Amniotic epithelial cell (primary cell): ENCODE measurements at places on chromosomes 2 and 18.

DNA sequence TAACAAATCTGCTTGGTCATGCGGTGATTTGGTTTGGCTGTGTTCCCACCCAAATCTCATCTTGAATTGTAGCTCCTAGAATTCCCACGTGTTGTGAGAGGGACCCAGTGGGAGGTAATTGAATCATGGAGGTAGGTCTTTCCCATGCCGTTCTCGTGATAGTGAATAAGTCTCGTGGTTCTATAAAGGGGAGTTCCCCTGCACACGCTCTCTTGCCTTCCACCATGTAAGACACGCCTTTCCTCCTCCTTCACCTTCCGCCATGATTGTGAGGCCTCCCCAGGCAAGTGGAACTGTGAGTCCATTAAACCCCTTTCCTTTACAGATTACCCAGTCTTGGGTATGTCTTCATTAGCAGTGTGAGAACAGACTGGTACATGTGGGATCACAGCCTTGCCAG lies 36.7 kb downstream of the TRABD2A start:
- no peak for DNase-seq

GRCh38 chr2:216562696-216563435 lies 64.2 kb downstream of the RPL37A start:
- DNase-seq = no peak

DNA sequence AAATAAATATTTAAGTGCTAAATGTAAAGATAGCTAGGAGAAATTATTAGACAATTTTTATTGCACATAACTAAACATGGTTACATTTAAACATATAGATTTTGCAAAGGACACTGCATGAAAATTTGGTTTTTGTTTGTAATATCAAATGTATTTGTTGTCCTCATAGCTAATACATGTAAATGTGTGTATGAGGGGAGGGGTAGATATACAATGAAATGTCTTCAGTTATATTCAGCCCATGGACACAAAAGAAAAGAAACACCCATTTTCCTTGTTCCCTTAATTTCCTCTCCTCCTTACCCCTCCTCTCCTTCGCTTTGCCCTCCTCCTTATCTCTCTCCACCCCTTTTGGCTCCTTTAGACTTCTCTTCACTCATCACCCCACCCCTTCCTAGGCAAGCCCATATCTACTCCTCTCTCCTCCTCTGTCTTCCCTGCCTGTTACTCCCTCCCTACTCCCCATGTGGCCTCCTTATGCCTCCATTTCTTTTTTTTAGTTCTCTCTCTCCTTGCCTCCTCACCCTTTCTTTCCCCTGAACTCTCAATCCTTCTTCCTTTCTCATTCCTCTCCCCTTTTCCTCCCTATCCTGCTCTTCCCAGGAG lies 1.4 kb downstream of the COL3A1 start:
- DNase-seq = peak; percentile 97

DNA sequence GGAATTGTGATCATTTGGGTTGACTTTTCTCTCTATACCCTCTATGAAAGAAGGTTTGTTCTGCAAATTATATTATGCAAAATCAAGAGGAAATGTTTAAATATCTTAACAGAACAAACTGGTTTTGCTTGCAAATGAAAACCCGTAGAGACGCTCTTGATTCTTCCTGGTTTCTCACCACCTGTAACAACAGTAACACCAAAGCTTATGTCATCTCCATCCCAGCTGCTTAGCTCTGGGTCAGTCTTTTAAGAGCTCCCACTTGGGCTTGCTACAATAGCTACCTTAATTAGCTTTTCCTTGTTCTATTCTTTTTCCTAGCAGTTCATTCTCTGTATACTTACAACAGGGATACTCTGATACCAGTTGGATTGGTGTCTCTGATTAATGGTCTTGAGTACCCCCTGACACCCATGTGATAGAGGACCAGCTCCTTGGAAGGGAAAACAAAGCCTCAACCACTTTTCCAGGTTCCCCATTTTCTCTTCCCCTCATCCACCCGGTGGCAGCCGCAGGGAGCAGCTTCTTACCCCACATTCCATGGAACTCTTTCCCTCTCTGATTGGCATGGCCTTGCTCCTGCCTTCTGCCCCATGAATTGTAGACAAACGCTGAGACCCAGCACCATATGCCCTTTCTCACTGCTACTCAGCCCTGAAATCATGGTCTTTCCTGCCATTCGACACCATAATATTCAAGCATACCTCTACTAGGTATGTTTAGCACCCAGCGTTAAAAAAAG lies 27.7 kb downstream of the TMEM182 start:
- DNase-seq = no peak

- DNase-seq = no peak
Observed at GRCh38 chr18:78517328-78517727, 462.3 kb upstream of the SALL3 start.

GRCh38 chr18:68588169-68588568 lies 126.7 kb downstream of the TMX3 start:
- DNase-seq = no peak

DNA sequence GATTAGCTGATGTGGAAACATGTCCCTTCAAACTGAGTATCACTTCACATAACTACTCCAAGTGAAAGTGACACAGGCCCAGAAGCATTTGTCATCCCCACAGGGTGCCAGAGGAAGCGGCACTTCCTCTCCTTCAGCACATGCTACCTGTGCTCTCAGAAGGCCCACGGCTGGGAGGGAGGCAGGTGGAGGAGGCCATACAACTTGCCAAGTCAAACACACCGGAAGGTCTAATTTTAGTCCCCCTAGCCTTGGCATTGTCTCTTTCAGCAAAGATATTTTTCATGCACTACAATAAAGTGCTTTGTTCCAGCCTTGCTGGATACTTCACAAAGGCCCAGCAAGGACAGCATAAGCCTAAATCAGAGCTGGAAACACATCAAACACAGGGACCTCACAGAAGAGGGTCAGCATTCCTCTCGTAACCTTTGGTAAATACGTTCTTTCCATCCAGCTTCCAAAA lies 38.0 kb downstream of the VSNL1 start:
- no peak for DNase-seq

- no peak for DNase-seq
Observed at GRCh38 chr2:2547451-2547850, 216.4 kb upstream of the MYT1L start.

DNA sequence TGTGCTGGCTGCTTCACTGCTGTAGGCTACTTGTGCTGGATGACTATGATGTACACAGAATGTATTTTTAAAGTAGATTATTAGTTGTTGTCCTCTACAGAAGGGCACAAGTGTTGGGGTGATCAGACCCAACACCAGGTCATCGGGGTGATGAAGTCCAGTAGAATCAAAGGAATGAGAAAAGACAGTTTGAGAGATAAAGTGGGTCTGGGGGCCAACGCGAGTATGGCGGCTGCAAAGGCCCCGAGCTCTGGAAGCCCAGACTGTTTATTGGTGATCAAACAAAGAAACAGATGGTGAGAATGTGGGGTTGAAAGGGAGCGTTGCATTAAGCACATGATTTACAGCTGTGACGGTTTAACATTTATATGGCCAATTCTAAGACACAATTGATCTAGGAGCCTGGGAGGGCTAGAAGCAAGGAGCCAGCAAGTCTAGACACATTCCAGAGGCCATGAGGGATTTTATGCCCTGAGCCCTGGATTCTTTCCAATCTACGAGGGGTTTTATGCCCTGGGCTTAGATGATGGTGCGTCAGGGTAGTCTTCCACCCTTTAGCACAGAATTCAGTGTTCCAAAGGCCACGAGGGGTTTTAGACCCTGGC lies 153.5 kb downstream of the AGPS start:
- no peak for DNase-seq

GRCh38 chr2:165277295-165277694 lies 38.1 kb downstream of the SCN2A start:
- DNase-seq = peak; percentile 6

DNA sequence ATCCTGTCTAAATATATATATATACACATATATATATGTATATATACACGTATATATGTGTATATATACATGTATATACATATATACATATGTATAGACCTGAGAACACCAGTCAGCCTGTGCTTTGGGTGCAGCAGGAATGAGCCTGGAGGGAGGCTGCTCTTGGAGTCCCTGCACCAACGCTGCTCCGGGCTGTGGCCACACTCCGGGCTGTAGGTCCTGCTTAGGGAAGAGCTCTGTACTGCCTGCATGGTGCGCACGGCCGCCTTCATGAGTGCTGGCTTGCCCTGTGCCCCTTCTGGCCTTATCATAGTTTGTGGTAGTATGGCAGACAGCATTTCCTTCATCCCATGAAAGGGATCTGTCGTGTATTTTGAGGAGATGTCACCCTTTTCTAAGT lies 360.9 kb downstream of the TDRD15 start:
- no peak for DNase-seq
